ENCODE measurements at places on chromosomes 7 and 10.

- no peak for DNase-seq
Observed at GRCh38 chr7:148686312-148686937, 12.3 kb upstream of the CUL1 start.

DNA sequence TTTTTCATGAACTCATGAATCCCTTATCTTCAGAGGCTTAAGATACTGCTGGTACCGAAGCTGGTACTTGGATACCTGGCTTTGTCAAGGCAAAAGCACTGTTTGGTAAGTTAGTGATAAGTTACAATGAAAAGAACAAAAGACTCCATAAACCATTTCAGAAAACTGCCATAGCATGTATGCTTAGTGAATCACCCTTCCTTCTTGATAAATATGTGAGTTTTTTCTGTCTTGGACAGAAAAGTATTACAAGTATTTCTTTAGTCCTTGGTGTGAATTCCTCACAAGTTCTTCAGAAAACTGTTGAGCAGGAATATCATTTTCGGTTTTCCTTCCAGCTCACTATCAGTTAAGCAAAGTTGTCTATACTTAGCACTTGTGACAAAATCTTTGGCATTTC lies 25.6 kb downstream of the PUS7 start:
- DNase-seq, result no peak

DNA sequence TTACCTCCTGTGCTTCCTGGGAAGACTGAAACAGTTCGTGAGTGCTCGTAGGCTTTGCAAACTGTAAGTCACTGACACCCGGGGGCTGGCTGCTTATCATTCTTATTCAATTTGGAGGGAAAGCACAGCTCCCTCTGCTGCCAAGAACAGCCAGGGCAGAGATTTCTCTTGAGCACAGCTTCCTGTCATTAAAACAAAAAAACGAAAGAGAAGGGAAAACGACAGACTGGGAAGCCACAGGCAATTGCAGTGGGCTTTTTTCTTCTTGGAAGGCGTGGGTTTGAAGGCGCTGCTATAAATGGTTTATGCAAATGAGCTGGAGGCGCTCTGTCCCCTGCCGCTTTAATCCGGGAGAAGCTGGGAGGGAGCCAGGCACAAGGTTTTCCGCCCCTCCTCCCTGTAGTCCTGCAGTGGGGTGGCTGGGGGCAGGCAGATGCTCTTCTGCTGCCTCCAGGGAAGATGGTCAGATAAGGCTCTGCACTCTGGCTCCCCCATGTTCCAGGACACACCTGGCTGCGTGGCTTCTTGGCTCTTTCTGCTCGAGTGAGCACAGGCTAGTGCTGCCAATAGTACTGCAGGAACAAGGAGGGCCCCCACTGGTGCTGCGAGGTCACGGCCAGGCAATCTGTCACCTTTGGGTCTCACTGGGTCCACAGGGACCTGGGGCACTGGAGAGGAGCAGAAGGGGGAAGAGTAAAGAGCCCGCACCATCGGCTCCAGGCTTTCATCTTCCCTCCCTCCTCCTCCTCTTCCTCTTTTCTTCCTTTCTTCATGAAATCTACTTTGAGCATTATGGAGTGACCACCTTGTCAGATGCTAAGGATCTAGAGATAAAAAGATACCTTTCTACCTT lies 49.5 kb downstream of the NEURL1 start:
- DNase-seq, result peak; percentile 87

DNA sequence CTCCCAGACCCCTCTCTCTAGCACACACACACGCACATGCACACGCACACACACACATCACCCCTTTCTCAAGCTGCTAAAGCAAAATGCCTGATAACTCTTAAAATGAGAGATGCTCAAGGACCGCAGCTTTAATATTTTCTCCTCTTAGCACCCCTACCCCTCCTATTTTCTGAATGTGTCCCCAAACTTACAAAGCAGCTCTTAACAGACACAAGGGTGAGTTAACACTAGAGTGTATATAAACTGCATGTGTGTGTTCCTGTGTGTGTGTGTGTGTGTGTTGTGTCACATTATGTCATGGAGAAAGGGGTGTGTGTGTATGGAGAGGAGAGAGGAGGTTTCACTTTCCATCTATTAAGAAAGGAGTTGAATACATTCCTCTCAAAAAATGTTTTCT lies 1.3 kb downstream of the PTN start:
- no peak for DNase-seq

DNA sequence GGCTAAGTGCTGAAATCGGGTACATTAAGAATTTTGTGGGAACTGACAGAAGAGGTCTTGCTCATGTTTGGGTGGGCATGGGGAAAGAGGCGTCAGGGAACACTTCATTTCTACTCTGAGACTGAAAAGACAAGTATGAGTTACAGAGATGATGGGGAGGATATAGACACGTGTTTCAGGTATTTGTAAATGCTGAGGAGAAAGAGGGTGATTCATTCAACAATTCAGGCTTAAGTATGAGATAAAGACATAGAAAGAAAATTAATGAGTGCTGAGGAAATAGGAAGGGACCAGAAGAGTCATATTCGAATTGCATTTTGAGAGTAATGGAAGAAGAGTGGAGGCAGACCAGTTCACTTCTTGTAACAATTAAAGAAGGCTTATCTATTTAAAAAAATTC lies 143.6 kb downstream of the HBP1 start:
- DNase-seq, result no peak

- no peak for DNase-seq
Observed at GRCh38 chr10:6813306-6813705, 233.2 kb upstream of the PRKCQ start.

DNA sequence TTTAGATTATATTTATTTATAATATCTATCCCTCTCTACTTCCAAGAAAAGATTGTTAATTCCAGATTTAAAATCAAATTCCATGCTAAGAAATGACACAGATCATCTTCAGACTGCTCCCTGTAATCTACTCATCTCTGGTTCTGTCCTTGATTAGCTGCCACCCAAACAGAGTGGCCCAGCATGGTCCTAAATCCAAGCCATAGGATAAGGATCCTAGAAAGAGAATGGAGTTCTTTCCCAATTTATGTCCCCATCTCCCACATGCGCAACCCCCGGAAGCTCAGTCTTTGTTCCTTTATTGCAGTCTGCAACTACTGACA lies 23.4 kb upstream of the HDAC9 start:
- no peak for DNase-seq

DNA sequence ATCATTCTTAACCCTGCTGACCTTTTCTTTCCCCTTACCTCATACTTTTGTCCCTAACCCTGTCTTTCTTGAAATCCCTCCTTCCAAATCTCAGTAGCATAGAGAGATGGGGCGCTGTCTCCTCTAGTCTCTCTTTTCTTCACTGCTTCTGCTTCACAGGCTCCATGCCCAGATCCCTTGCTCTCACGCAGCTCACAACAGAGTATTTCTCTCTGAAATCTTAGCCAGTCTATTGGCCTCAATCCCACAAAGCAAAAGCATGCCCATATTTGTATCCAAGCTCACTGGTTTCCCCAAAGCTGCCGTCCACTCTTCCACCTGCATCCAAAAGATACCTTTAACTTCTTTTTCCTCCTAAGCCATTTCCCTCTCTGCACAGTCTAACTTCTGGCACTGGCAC lies 526.8 kb downstream of the PLXDC2 start:
- no peak for DNase-seq

DNA sequence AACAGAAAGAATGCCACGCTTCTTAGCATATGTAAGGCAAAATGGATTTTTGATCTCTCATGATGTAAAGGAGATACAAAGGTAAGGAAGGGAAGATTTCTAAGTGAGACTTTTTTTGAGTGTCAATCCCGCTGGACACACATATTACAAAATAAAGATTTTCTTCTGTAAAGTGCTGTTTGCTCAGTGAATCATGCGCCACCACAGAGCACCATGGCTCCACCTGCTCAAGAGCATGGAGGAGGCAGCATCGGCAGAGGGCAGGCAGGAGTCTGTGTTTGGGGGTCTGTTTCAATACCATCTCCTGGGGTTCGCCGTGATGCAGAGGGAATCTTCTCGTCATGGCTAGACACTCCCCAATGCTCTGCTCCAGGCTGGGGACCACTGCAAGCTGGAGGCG lies 83.5 kb downstream of the ALOX5 start:
- DNase-seq, result no peak

GRCh38 chr10:49331431-49331830 lies 32.5 kb downstream of the C10orf71 start:
- DNase-seq, result no peak

- DNase-seq, result no peak
Observed at GRCh38 chr10:100248820-100249219, 18.6 kb downstream of the CWF19L1 start.

DNA sequence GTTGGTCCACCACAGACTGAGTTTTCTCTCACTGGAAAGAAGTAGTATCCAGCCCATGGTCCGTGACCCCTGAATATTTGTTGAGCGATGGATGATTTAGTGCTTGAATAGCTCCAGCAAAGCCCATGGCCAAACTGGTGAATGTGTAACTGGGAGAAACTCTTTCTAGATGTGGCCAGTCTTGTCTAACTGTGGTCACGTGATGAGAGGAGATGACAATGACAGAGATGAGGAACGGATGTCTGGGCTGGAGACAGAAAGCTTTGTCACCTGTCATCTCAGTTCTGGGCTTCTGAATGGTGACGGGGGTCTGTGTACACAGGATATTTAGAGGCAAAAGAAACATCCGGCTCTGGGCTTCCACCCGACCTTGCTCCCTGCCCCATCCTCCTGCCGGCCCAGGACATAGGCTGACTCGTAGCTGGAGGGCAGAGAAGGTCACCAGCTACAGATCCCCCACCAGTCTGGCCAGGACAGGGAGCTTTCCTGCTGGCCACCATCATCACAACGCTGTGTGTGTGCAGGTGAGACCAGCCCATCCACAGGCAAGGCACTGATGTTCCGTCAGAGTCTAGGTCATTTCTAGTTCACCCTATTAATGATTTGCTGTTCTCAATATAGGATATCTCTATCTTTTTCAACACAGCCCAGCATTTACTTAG lies 152.5 kb upstream of the TNS3 start:
- DNase-seq, result no peak

GRCh38 chr10:131584287-131584686 lies 272.8 kb upstream of the TCERG1L start:
- no peak for DNase-seq

- DNase-seq, result no peak
Observed at GRCh38 chr10:29479981-29480954, 154.5 kb downstream of the SVIL start.

- no peak for DNase-seq
Observed at GRCh38 chr7:155173905-155174304, 103.8 kb downstream of the HTR5A start.

DNA sequence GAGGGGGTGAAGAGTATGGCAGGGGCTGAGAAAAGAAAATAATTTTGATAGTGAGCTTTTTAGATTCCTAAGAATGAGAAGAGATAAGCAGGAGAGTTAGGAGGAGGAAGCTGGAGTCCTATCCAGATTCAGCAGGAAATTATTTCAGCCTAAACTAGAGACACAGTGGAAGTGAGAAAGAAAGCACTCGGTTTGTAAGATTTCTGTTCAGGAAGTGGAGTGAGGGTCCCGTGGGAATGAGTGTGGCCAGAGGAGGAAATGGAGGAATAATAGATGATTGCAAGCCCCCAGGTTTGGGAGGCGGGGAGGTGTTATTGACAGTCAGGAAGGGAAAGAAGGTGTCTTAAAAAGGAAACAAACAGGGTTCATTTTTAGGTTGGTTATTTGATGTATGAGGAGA lies 84.8 kb upstream of the NRP1 start:
- DNase-seq, result no peak

- no peak for DNase-seq
Observed at GRCh38 chr10:80444646-80445319, 9.3 kb upstream of the TSPAN14 start.

DNA sequence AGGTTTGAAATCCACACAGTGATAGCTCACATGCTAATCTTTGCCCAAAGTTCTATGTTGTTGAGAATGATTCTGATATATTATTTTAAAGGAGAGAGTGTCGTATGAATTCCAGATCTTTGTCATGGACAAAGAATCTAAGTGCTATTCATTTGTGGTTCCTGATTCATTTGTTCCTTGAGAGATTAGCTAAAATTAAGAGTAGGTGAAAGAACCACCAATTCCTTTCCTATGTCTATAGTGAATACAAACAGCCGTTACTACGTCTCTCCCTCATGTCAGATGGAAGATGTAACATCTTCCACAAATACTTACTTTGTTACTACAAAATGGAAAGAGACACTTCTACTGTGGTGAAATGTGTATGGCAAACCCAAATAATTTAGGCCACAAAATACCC lies 3.3 kb upstream of the PLXDC2 start:
- no peak for DNase-seq
